ENCODE measurements at places on chromosomes 11 and 22.
A peak's percentile ranks its signal among the peaks of the same experiment; 100 is the strongest.

DNA sequence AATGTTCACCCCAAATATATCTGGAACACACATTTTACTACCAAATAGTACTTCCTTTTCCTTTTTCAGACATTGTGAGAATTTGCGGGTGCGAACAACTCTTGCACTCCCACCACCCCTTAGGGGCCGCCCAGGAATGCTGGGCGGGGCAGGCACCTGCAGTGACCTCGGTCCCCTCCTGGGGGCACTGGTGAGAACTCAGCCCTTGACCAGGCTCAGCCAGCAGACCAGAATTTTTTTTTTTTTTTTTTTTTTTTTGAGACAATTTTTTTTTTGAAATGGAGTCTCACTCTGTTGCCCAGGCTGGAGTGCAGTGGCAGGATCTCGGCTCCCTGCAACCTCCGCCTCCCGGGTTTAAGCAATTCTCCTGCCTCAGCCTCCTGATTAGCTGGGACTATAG lies 75.8 kb downstream of the ARHGAP8 start:
- DNase-seq: no peak

DNA sequence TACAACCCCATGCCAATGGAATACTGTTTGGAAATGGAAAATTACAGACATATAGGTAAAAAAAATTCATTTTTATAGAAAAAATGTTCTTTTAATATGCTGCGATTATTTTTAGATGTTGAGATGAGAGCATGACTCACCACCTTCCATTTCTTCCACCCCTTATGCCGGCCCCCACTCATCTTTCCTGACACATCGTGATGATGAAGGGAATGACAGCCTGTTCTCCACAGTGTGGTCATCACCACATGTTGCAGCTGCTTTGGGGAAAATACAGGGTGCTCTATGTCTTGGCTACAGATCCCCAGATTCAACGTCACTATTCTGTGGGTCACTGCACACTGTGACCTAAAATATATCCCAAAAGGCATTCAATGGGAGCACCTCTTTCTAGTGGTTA lies 916.2 kb downstream of the METTL15 start:
- no peak for DNase-seq

DNA sequence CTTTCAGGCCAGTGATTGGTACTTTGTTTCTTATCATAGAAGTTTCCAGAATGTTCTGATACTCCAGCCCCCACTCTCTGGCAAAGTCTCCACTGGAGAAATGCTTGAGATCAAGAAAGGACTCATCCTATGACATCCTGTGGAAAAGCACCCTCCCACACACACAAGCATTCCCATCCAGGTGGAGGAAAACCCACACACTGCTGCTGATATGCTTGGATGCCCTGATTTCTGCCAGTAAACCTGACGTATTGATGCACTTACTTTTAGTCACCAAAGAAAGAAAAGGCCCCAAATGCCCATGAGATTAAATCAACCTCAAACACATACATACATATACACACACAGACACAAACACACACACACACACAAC lies 9.2 kb upstream of the SLC5A12 start:
- DNase-seq: no peak

DNA sequence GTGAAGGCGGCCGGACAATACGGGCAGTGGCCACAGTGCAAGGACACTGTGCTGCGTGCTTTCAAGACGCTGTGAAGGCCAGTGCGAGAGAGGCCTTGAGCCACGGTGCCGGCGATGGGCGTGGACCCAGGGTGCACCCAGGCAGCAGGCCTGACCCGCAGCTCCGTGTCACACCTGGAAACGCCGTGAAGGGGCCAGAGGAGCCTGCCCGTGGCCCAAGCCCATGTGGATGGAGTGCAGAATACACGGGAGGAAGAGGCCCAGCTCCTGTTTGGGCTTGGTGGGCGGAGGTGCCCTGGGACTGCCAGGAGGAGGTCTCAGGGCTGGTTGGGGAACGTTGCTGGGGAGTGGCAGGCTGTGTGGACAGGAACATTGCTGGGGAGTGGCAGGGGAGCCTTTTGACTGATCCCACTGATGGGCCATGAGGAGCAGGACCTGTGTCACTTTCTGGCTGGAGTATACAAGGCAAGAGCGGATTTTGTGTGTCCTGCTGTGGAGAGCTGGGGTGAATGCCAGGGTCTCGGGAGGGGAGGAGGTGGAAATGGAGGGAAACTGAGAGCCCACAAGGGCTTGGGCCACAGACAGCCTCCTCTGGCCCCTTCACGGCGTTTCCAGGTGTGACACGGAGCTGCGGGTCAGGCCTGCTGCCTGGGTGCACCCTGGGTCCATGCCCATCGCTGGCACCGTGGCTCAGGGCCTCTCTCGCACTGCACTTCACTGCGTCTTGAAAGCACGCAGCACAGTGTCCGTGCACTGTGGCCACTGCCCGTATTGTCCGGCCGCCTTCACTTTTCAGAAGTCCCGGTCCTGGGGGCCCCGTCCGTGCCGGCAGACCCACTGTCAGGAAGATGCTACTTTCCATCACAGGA lies 925.4 kb downstream of the BRD1 start:
- no peak for DNase-seq

- DNase-seq: no peak
Observed at GRCh38 chr11:3022300-3022967, 30.3 kb upstream of the NAP1L4 start.

DNA sequence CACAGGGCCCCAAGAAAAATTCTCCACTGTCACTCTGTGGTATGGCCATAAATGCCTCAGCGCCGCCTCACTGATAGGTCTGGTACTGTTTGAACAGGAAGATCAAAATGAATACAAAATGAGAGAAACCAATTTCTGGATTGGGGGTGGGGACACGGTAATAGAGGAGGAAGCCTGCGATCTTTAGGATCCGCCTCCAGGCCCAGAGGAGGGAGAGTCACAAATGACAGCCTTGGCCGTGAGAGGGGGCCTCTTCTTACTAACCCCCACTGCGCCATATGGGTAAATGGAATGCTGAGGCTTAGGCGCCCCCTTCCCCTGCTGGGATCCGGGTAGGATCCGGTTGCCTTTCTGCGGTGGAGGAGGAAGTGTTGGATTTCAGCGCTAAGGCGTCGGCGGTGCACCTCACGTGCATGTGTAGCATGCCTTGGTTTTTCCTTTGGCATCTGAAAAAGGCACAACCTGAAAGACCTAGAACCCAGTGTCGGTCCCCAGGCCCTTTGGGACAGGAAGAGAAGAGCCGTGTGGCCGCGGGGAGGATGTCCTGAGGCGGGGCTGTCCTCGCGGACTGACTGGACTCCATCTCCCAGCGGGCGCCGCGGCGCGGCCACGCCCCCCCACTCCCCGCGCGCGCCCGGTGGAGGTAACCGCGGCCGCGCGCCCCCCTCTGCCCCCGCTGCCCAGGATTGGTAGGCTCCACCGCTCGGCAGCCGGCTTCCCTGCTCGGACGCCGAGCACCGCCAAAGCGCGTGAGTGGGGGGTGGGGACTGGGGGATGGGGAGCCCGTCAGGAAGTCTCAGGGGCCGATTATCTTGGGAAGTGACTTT lies 718 bp upstream of the MADD start:
- peak; percentile 88 for DNase-seq

GRCh38 chr11:96187822-96188221 lies 155.2 kb downstream of the MAML2 start:
- no peak for DNase-seq

DNA sequence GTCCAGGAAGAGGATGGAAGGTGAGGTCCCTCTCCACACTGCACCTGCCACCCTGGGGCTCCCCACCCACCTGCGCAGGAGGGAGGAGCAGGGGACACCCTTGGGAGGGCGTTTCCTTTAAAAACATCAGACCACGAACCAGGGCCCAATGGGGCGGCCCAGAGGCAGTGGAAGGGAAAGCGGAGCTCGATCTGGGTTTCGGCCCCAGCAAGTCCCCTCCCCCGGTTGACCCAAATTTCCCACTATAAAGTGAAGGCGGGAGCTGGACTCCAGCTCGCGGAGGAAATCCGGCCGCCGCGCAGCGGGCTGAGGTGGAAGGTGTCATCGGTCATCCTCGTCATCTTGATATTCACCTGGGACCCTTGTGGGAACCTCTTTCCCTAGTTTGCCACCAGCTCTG lies 99.3 kb downstream of the WNT7B start:
- DNase-seq: no peak

DNA sequence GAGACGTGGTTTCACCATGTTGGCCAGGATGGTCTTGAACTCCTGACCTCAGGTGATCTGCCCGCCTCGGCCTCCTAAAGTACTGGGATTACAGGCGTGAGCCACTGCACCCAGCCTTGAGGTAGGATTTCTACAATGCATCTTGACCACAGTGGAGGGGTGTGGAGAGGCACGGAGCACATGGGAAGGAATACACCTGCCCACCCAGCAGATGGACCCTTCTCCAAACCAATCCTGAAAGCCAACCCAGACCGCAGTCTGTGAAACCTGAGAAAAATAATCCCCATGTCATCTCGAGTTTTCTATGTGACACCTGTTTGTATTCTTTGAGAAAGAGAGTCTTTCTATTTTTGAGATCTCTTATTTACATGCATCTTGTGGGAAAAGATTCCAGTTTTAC lies 32.5 kb downstream of the LGR4 start:
- no peak for DNase-seq

DNA sequence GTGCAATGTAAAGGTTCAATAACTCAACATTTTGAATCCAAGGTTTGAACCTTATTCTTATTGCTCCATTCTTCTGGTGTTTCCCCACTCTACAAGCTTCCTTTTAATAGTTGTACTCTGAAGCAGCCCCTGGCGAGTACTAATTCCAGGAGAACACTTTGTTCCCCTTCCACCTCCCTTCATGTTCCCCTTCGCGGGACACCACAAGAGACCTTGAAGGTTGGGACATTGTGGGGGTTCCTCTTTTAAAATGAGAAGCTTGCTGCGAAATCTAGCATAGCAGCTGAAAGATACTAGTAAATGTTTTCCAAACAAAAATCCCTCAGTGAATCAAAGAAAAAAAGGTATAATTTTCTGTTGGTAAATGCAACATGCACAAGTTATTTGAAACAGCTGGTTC lies 626.3 kb upstream of the LRRC4C start:
- no peak for DNase-seq
